Liver (tissue), 10 donors: ENCODE measurements at places on chromosomes 4 and X.

DNA sequence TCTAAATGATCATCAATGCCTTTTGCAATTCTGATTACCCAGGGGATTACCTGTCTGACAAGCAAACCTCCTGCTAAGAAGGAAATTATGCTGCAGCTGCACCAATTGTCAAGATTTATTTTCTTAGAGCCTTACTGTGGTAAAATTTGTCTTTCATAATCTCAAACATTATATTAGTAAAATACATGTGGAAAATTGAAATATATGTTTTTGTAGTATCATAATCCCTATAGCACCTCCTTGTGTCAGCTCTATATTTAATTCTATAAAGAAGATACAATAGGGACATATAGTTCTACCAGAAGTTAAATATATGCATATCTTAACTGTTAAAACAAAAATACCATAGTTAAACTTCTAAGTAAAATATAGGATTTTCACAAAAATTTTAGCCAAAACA is 655.6 kb upstream of the PCDH10 start:
- no peak for DNase-seq

GRCh38 chr4:23213198-23213597 is 520.5 kb downstream of the GBA3 start:
- no peak for DNase-seq

- DNase-seq: no peak
Measured at GRCh38 chr4:76234679-76235044, 16.9 kb upstream of the FAM47E start.

GRCh38 chr4:177673985-177674489 is 231.8 kb upstream of the AGA start:
- no peak for DNase-seq

- DNase-seq: no peak
Measured at GRCh38 chr4:6802025-6802424, 19.5 kb downstream of the KIAA0232 start.

DNA sequence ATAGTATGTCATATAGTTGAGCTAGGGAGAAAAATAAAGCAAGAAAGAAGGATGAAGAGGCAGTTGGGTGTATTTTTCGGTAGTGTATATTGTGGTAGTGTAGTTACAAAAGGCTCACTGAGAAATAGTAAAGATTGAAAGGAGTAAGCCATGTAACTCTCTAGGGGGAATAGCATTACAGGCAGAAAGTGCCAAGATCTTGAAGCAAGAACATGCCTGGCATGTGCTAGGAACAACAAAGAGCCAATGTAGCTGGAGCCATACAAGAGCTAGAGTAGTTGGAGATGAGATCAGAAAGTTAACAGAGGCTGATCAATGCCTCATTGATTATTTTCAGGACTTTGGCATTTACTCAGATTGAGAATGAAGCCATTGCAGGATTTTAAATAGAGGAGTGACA is 3.0 kb downstream of the ABCE1 start:
- no peak for DNase-seq

GRCh38 chr4:57064811-57065711 is 45.1 kb downstream of the IGFBP7 start:
- DNase-seq: no peak

- no peak for DNase-seq
Measured at GRCh38 chrX:79181401-79181800, 36.9 kb downstream of the GPR174 start.

GRCh38 chrX:48539345-48540027 is at the start of gene TBC1D25:
Gene TBC1D25, plus strand, starts transcription at chrX:48539714. Its CDS starts 84 bp downstream, at chrX:48539798.
- DNase-seq: peak; percentile 93

DNA sequence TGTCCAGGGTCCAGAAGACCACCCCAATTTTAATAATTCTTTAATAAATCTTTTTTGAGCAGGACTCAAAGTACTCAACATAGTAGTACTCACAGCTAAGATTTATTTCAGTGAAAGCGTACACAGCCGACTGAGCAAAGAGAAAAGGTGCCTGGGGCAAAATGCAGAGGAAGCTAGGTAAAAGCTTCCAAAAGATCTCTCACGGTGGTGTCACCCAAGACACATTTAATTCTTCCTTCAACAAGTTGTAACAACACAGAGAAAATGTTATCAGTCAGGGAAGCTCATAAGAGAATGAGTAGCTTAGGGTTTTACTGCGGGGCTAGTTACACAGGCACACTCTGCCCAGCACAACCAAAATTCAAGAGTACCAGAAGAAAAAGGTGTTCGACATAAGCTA is 201.1 kb downstream of the OPHN1 start:
- DNase-seq: no peak

- DNase-seq: no peak
Measured at GRCh38 chr4:114600672-114601071, 2.1 kb downstream of the UGT8 start.

DNA sequence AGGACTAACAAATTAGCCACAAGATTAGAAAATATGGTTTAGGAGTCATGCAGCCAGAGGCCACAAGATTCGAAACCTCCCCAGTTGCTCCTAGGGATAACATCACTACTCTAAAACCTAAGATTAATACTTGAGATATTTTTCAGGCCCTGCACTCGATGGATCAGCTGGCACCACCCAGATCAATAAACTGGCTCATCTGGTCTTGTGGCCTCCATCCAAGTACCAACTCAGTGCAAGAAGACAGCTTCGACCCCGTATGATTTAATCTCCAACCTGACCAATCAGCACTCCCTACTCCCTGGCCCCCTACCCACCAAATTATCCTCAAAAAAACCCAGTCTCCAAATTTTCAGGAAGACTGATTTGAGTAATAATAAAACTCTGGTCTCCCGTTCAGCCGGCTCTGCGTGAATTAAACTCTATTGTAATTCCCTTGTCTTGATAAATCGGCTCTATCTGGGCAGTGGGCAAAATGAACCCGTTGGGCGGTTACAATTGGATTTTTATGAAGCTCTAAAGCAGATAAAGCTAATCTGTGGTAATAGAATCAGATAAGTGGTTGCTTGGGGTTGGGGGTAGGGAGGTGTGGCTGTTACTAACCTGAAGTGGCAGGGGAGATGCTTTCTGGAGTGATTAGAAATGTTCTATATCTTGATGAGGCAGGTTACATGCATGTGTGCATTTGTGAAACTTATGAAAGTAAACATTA is 91.8 kb upstream of the ATXN3L start:
- DNase-seq: no peak

DNA sequence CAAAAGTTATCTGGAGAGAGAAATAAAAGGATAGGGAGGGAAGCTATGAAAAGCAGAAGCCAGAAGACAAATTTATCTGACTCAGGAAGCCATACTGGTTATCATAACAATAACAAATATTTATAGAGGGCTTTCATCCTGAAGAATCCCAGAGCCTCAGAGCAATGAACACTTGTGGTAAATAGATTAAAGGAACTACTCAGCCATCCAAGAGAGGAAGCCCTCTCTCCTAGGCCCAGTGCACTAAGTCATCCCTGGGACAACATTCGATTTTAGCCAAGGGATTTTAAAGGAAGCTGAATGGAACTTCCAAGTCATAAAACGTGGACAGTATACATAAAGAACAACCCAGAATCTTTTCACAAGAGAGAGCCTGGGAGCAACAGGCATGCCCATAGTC is 76.9 kb downstream of the COL4A6 start:
- DNase-seq: no peak

DNA sequence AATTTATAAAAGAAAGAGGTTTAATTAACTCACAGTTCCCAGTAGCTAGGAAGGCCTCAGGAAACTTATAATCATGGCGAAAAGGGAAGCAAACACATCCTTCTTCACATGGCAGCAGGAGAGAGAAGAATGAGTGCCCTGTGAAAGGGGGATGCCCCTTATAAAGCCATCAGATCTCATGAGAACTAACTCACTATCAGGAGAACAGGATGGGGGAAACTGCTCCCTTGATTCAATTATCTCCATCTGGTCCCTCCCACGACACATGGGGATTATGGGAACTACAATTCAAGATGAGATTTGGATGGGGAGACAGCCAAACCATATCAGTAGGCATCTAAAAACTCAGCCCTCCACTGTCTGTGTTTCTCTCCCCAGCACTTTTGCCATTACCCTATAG is 22.4 kb downstream of the ANK2 start:
- DNase-seq: no peak

- DNase-seq: no peak
Measured at GRCh38 chrX:25005382-25006185, 10.2 kb downstream of the ARX start.

DNA sequence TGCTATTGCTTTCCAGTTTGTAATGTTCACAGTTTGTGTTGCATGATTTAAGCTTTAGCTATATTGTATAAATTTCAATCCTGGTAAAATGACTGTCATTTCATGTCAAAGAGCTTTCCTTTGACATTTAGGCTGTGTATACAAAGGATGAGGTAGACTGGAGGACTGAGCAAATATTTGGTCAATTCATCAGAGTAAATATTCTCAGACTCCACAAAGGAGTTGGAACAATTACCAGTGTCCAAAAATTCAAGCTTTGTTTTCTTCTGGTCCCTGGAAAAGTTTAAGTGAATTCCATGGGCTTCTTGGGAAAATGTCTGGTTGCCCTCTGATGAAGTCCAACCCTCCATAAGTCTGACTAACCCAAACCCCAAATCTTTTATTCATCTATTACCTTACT is 682.4 kb downstream of the DACH2 start:
- no peak for DNase-seq

- DNase-seq: no peak
Measured at GRCh38 chrX:110133735-110134370, 130.9 kb downstream of the TMEM164 start.

- no peak for DNase-seq
Measured at GRCh38 chr4:97123573-97123972, 1019.7 kb downstream of the STPG2 start.

DNA sequence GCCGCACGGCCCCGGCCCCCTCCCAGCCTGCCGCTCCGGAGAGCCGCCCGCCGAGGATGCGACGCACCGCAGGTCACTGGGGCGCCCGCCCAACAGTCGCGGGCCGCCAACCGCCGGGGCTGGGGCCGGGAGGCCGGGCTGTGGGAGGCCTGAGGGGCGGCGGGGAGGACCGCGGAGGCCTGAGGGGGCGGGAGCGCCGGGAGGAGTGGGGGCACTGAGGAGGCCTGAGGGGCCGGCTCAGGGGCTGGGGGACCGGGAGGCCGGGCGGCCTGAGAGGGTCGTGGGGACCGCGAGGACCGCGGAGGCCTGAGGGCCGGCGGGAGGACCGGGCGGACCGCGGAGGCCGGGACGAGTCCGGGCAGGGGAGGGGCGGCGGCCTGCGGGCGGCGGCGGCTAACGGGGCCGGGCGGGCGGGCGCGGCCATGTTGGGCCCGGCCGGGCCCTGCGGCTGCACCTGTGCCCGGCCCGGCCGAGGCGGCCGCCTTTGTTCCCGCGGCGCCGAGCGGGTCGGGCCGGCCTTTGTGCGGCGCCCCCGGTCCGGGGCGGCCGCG is 353 bp downstream of the NSD2 start:
- no peak for DNase-seq

DNA sequence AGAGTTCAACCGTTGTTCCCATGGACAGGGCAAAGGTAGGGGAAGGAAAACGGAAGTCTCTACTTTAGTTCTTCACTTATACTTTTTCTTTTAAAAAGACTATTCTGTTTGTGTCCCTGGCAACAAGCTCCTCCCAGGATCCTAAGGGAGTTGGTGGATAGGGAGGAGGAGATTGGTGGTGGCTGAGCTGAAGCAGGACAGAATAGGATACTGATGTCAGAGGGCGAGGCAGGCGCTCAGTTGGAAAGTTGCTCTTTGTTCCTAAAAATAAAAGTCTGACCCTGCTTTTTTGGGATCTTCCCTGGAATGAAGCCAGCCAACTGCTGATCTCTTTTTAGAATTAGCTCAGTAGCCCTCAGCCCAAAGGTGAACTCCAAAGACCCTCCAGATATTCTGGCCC is 104.7 kb downstream of the MGST2 start:
- DNase-seq: no peak

- DNase-seq: no peak
Measured at GRCh38 chr4:5933116-5933515, 40.2 kb upstream of the CRMP1 start.

GRCh38 chr4:21320034-21320433 is 619.8 kb downstream of the PACRGL start:
- DNase-seq: no peak

DNA sequence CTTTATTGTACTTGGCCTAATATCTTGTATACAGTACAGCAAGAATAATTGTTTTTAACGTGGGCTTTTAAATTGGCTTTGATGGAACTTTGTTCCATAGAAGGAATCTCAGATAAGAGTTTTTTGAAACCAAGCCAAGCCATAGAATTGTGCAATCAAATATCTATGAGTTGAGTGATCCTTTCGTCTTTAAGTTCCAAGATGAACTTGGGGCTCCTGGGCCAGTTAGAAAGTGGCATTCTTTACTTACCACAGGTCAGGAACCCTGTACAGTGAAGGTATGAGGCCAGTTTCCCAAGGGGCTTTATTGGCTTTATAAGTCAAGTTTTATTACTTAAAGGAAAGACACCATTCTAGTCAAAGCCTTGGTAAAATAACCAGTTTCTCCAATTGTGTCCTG is 2104.2 kb downstream of the PCDH7 start:
- DNase-seq: no peak

GRCh38 chr4:149784018-149784417 is 31.6 kb downstream of the IQCM start:
- no peak for DNase-seq

DNA sequence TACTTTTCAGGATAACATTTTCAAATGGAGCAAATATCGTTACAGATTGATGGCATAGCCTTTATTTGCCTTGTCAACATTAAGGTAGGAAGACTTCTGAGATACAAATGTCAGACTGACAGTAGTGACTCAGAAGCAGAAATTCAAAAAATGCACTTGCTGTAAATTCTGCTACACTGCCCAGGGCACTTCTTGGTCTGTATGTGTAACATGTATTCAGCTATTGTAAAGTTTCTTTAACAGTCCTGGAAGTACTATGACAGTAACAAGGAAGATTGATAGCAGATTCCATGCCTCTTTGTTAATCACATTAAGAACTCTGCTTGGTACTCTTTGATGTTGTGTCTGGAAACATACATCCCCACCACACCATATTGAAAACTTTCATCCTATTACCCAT is 69.6 kb upstream of the PCDH18 start:
- no peak for DNase-seq

DNA sequence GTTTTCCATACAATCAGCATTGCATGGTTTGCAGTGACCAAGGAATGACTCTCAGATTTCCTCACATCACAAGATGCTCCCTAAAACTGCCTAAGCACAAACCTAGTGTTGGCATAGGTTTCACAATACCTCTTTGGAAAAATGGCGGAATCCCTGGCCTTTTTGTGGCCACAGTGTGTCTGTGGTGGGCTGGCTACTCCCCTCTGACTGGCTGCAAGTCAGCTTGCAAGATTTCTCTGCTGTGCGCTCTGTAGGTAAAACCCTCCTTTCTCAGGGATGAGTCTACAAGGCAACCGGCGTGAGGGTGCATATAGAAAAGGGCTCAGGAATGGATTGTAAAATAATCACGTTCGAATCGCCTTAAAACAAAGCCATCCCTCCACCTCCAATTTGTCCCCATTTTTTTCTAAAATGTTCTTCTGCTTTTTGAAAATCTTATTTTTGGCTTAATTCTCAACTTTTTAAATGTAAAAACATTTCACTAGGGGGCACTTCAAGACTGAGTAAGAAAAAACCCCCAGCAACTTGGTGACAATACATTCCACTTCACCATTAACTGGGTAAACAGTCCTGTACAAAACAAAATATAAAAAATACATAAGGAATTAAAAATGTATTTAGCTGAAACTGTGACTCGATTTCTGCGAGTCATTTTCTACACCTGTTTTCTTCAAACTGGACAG is 235.6 kb downstream of the STIM2 start:
- DNase-seq: no peak

GRCh38 chrX:44651358-44651757 is 108.7 kb upstream of the FUNDC1 start:
- DNase-seq: no peak

GRCh38 chrX:5306654-5307121 is 922.0 kb downstream of the NLGN4X start:
- DNase-seq: no peak
